ENCODE measurements at places on chromosomes 12 and 14.
A peak's percentile ranks its signal among the peaks of the same experiment; 100 is the strongest.

- DNase-seq = no peak
Measured at GRCh38 chr12:55850893-55851292, 8.2 kb upstream of the MMP19 start.

- no peak for DNase-seq
Measured at GRCh38 chr14:67722293-67722692, 20.6 kb downstream of the RDH12 start.

DNA sequence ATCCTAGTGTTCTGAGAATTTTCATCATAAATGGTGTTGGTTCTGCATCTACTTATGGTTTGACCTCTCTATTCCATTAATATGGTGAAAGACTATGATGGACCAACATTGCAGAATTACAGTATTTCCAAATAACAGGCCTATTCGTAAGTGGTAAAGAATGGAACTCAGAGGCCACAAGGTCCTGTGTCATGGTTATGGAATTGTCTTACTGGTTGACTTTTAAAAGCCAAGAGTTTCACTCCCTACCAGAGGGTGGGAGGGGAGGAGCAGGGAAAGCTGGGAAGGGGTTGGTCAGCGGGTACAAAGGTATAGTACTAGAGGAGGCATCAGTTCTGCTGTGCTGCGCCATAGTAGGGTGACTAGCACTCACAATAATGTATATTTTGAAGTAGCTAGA lies 153.4 kb downstream of the TMEM132D start:
- DNase-seq = no peak

- DNase-seq = no peak
Measured at GRCh38 chr12:98222135-98222534, 293.3 kb upstream of the TMPO start.

DNA sequence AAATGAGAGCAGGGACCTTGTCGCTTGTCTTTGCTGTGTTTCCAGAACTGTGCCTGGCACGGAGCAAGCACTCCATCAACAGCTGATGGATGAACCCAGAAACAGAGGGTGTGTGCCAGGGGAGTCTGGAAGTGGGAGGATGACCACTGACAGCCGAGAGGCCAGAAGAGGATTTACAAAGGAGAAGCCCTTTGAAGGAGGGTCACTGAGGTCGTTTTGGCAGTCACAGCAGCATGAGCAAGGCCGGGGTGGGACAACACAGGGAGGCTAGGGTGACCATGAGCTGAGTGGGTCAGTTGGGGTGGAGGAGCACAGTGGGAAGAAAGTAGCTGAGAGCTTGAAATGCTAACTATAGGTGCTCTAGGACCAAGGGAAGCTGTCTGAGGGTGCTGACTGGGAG lies 199.6 kb downstream of the NTF3 start:
- no peak for DNase-seq

DNA sequence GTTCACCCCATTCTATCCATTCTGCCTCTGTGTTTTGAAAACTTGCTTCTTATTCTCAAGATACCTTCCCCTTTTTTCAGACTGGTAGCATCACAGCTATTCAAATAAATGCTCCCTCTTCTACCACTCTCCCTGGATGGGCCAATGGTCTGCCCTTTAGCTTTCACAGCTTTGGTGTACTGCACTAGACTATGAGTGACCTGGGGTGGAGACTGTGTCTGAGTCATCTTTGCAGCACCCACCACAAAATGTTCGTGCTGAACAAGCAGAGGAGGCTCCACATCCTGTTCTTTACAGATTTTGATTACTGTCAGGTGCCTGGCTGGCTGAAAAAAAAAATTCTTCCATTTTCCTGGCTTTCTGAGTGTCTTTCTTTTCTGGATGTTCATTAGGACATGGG lies 1104.1 kb upstream of the TMEM132C start:
- peak; percentile 78 for DNase-seq

- no peak for DNase-seq
Measured at GRCh38 chr14:85400678-85401077, 129.3 kb upstream of the FLRT2 start.

Measured in activated CD4-positive, alpha-beta T cell treated with anti-CD3 and anti-CD28 coated beads, Interleukin-2, amount 50 U/mL, for 16 hours (primary cell).